ENCODE measurements at places on chromosomes 2 and 18.
A peak's percentile ranks its signal among the peaks of the same experiment; 100 is the strongest.

DNA sequence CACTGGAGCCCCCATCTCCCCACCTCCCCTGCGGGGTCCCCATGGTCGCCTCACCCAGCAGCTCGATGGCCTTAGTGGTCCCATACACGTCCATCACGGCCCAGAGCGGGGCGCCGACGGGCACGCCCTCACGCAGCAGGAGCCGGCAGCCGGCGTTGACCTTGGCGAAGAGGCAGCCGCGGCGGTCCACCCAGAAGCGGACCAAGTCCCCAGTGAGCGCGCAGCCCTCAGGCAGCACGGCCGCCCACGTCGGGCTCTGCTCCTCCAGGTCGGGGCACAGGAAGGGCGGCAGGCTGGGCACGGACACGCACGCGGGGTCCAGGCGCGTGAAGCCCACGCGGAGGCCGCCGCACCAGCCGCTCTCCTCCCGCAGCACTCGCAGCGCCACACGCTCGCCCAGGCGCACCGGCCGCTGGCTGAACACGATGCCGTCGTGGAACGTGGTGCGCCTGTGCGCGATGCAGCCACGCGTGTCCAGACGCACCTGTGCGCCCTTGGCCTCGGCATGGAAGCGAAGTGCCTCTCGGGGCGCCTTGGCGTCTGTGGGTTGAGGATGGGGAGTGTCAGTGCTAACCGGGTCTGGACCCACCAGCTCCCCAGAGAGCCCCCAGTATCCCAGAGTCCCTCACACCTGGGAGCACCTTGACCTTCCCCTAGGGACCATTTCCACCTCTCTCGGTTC is 4.6 kb downstream of the NEURL3 start:
- no peak for DNase-seq

GRCh38 chr18:80157708-80158343 is 48.8 kb downstream of the ADNP2 start:
- DNase-seq = peak; percentile 74

DNA sequence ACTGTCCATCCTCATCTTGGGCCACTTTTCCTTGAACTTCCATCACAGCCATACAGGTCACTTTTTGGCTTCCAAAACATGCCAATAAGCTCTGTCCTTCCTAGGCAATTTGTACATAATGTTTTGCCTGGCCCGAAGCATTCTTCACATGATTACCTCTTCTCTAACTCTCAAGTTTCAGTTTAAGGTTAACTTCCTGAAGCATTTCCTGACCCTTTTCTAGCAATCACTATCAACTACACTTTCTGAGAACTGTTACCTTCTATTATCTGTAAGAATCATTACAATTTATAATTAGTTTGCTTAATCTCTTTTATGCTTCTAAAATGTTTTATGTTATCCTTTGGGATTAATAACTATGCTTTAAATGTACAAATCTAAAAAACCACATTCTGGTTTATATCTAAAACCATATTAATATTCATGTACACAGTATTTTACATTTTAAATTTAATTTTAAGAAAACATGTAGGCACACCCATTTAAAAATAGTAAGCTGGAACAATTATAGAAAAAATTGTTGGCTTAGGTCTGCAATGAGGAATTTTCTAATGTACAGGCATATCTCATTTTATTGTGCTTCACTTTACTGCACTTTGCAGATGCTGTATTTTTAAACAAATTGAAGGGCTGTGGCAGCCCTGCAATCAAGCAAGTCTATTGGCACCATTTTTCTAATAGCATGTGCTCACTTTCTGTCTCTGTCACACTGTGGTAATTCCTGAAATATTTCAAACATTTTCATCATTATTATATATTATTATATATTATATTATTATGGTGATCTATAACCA is 76.4 kb downstream of the C2orf74 start:
- no peak for DNase-seq

DNA sequence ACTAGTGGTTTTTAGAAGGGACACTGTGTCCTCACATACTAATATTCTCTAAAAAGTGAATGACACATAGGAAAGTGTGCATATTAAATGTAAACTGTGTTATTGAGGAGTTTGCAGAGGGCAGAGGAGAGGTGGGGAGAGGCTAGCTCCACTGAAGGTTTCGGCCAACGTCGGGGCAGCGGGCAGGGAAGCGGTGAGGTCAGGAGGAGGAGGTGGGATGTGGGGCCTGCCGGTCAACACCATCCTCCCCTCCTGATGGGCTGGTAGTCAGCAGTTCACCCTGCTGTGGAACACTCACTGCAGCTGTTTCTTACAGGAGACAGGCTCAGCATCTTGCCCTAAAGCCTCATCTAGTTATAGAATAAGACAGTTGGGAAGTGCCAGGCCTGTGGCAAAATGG is 74.2 kb downstream of the ARHGEF4 start:
- DNase-seq = no peak

- DNase-seq = no peak
Measured at GRCh38 chr18:57975805-57976204, 68.2 kb upstream of the NEDD4L start.

- no peak for DNase-seq
Measured at GRCh38 chr2:124149571-124149970, 124.5 kb downstream of the CNTNAP5 start.

GRCh38 chr2:28088970-28089369 is 198.4 kb downstream of the BABAM2 start:
- DNase-seq = no peak

DNA sequence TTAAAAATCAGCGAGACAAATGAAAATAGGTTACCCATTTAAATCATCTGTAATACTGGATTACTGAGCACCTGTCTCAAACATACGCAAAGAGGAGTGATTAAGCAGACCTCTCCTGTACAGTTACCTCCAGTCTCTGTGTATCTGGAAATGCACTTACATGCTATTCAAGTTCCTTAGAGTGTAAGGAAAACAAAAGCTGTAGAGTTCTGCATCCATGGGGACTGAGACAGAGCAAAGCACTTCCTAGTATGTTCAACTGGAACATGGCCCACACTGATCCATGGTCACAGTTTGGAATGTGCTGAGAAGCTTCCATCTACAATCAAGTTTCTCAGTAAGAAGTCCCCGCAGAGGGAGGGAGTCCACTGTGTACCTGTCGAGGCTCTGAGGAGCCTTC is 63.9 kb downstream of the PPP4R1 start:
- no peak for DNase-seq

- DNase-seq = peak; percentile 75
Measured at GRCh38 chr2:96260387-96261260, 5.2 kb downstream of the TMEM127 start.

- DNase-seq = no peak
Measured at GRCh38 chr2:20035955-20036666, 15.3 kb downstream of the LAPTM4A start.

Data from K562 (cell line).